CD4-positive, alpha-beta T cell treated with Interleukin-1 beta for 1 hour (primary cell): ENCODE measurements at places on chromosomes 5 and 9.

DNA sequence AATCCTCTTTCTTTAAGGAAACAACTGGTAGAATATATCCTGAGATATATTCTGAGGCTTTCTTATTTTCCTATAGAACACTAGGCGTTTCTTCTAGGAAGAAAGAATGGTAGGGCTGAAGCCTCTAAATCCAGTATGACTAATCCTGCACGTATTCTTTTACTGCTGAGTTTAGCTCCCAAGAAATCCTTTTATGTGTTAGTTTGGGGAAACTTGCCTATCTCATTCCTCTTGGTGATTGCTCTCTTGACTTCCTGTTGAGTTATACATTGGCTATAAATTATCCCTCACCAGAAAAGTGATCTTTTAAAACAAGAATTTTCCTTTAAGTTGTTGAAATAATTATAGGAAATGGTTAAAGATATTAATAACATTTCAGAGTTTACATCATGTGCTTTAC is 422.9 kb downstream of the TMEM161B start:
- no peak for DNase-seq

- DNase-seq: no peak
These were observed 122.6 kb downstream of the ADAMTS12 start for GRCh38 chr5:33769196-33769595.

DNA sequence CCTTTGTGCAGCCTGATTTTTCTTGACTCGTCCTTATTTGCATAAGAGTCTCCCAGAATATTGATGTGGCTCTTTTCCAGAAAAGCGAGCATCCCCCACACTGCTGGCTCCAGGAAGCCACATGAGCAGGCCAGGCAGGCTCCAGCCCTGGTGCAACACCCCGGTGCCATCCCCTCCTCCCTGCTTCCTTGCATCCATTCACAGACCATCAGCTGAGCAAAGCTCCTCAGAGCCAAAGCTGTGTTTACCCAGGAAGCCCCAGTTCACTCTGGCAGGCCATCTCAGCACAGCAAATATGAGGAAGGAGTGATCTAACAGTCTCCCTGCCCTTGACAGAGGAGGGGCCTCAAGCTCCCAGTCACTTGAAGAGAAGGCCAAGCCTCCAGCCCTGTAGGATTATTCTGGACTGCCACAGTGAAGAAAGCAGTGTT is 34.4 kb downstream of the INSYN2B start:
- DNase-seq: no peak

DNA sequence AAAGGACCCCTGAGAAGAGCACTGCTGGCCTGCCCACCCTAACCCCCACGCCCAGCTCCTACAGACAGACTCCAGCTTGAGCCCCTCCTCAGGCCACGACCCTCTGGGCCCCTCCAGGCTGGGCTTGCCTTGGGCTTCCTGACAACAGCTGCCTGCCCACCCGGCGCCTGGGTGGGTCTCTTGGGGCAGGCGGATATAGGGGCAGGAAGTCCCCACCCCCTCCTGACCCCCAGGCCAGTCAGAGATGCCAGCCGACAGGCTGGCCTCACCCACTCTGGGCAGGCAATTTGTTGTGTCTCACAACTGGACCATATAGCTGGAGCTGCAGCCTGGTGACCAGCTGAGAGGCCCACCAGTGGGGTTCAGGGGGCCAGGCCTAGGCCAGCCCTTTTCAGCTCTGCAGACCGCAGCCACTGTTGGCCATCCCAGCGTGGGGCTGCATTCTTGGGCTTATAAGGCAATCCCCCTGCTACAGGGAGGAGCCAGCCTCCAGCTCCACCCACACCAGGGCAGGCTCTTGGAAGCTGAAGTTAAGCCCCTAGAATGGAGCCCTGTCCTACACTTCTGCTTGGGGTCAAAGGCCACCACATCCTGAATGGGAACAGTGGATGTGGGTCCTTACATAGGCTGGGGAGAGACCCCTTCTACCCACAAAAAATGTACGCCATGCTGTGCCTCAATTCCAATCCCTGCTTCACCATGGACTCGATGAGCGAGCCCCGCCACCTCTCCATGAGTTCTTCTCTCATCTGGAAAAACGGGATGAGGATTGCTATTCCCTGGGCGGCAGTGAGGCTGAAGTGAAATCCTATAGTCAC is 2.0 kb downstream of the PDLIM7 start:
- no peak for DNase-seq

GRCh38 chr5:175206669-175207068 is 237.3 kb downstream of the DRD1 start:
- DNase-seq: no peak

GRCh38 chr5:78964889-78965288 is 20.2 kb downstream of the ARSB start:
- peak; percentile 6 for DNase-seq

DNA sequence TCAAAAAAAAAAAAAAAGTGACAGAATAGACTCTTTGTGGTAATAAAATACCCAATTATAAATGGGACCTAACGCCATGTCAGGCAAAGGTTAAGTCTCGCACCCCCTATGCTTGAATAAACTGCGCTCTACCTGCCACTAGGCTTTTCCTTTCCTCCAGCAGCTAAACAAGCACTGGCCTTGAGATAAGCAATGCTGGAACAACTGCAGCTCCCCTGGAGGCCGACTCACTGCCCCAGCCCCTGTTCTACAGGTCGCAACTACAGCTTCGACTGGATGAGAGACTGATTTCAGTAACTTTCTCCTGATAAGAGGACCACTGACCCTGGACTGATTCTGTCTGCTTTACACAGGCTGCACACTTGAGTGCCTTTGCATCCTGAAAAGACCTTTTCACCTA is 210.2 kb downstream of the HSPA4 start:
- no peak for DNase-seq

DNA sequence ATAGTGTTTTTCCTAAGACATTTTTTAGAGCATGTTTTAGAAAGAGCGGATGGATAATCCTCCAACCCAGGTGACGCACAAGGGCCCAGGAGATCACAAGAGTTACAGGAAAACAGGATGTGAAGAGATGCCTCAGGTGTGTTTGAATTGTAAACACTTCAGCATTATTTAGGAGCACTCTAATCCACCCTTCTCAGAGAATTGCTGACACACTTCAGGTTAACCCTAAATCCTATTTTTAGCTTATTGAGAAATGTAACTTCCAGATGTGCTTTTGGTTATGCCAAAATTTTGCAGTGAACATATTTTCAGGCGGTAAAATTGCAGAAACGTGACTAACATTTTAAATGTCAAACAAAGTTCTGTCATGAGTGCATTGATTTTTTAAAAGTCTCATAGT is 755.4 kb upstream of the CTNND2 start:
- DNase-seq: no peak

GRCh38 chr5:150129813-150130492 is 25.7 kb downstream of the PDGFRB start:
- peak; percentile 50 for DNase-seq

- DNase-seq: no peak
These were observed 62.8 kb downstream of the CDC14B start for GRCh38 chr9:96556701-96557461.

DNA sequence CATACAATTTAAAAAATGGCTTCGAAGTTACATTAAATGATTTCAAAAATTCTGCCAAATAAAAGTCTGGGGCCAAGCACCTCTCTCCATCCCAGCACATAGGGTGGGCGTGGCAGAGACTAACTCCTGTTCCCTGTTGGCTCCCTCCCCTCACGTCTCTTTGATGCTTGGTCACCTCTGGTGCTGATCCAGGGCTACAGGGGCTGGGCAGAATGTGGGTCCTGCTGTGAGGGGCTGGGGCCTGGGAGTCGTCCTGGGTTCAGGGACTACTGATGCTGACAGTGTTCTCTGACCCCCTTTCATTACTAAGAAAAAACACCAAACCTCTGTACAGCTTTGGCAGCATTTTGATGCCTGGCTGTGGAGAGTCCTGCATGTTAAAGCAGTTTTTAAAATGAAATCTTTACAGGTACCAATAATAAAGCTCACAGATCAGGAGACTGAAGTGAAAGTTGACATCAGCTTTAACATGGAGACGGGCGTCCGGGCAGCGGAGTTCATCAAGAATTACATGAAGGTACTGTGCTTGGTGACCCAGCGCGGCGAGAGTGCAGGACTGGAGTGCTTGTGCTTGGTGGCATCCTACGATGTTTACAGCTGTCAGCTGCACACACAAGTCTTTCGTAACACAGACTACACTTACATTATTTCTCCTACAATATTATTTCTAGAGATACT is 29.0 kb downstream of the TENT4A start:
- DNase-seq: no peak

- DNase-seq: no peak
These were observed 219.9 kb downstream of the SEMA6A start for GRCh38 chr5:116354699-116355098.

DNA sequence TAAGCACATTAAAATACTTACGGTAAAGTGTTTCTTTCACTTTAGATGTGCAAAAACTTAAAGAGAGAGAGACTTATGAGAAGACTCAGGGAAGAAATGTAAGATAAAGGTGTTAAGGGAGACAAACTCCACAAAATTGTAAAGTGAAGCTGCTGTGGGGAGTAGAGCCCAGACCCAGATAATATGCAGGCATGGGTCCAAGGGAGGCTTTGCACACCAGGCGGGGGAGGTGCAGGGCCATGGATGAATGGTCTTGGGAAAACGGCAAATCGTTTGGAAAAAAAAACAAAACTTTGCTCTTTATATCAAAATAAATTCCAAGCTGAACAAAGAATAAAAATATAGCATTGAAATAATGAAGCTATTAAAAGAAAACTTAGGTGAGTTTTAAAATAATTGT is 9.1 kb downstream of the SYK start:
- no peak for DNase-seq

GRCh38 chr5:76811214-76811613 is 7.6 kb upstream of the F2RL1 start:
- DNase-seq: no peak

GRCh38 chr5:137273511-137273910 is 225.6 kb downstream of the SPOCK1 start:
- DNase-seq: no peak

DNA sequence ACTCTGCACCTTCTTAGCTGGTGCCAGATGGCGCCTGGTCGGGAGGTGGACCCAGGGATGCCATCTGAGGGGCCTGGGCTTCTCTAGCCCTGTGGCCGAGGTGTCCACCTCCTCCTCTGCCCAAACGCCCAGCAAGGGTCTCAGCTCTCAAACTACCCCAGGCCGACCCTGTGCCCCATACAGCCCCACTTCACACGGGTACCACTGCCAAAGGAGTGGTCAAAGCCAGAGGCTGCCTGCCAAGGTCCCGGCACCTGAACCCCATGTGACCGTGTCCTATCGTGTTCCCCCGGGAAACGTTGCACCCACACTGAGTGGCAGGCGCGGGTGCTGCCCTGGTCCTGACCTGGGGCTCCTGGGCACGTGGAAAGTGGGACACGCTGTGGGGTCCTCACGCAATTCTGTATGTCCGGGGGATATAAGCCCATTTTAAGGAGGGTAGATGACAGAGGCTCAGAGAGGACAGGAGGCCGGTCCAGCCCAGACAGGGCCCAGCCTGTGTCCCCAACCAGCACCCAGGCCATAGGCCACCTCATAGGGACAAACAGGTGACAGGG is 1.9 kb downstream of the ENTPD8 start:
- no peak for DNase-seq

DNA sequence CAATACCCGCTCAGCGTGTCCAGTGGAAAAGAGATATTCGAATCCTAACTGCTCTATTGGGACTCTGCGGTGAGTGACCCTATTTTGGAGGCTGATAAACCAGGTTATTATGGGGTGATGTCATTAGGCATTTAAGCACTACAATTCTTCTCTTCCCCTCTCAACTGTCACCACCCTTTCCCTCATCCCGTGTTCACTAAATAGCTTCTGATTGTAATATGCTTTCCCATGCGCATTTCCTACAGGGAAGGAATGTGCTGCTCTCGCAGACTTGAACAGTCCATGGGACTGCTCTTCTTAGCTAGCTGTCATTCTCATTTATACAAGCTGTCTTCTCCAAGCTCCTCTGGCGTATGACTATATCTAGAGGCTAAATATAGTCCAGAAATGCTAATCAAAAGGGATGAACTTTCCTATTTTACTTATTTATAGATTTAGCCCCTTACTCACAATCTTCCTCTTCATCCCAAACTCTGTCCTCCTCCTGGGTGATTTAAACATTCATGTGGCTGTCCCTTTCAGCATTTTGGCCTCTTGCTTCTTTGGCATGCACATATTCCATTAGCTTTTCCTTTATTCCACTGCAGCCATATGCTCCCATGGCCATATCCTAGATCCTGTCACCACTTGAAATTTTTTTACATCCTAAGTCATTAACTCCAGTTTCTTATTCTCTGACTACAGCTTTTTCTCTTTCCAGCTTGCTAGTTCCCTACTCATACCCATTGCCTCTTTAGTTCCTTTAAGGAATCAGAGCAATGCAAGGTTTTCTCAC is 39.6 kb upstream of the CSNK1G3 start:
- DNase-seq: no peak

- no peak for DNase-seq
These were observed 2.9 kb upstream of the SLC23A1 start for GRCh38 chr5:139386050-139386438.

DNA sequence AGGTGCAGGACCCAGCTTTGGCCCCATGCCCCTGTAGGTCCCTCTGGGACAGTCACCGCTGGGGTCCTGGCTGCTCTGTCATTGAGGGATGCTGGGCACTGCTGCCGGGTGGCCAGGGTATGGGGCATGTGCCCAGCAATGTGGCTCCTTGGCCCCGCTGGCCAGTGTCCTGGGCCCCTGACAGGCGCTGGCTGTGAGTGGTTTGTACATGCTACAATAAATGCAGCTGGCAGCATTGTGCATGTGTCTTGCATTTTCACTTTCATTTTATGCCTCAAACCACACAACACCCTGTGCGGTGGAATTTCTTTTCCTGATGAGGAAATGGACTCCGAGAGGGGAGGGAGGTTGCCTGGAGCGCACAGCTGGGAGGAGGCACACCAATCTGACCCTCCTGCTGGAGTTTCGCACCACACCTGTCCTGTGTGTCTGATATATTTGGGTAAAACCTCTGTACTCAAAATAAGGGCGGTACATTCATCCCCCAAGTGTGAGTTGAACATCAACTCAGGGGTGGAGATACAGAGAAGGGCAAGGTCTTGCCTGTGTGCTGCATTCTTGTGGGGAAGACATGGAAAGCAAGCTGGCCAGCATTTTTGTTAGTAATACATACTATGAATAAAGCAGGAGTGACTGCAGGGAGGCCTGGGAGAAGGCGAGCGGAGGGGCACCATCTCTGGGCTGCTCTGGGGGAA is 11.7 kb downstream of the TSPAN17 start:
- peak; percentile 20 for DNase-seq

GRCh38 chr9:70947086-70947485 is 174.3 kb downstream of the TRPM3 start:
- DNase-seq: no peak

GRCh38 chr5:54930736-54931135 is 54.7 kb downstream of the ESM1 start:
- no peak for DNase-seq

DNA sequence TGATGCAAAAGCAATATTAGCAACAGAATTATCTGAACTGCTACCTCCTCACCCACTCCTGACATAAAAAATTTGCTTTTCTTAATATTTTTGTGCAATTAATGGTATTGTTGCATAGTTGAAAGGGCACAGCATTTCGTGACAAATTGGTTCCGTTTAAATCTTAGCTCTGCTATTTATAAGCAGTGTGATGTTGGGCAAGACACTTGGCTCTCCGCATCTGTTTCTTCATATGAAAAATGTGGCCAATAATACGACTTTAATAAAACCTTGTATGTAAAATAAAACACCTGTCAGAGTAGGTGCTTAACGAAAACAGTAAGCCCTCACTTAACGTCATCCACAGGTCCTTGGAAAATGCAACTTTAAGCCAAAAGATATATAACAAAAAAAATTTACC is 4.2 kb downstream of the TMEM167A start:
- DNase-seq: no peak
